ENCODE measurements at places on chromosomes 4 and X. TPM values are rescaled to one million over a fixed set of nuclear protein-coding genes. Genes with fewer than 3 reads are reported as not detected.
A peak's percentile ranks its signal among the peaks of the same experiment; 100 is the strongest.

DNA sequence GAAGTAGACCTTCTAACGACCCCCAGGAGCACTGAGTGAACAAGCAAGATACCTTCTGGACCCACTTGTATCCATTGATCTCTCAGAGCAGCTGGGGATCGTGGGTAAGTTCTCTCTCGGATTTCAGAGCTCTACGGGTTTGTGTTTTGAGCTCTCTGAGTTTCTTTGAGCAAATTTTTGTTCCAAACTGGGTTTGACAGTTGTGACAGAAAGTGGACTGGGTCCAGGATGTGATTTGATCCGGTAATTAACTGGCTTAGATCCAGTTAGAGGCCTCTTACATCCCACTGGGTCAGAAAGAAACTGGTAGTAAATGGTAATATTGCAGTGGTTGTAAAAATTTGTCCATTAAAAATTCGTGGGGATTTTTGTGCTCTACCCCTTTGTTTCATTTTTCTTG, 459.2 kb downstream of the INPP4B start:
- peaks cover 60% of the 10 kb centered on the region for H3K36me3 ChIP-seq
- no peaks in the 10 kb centered on the region for H3K27me3 ChIP-seq
- DNase-seq, result no peak
- H3K4me3 ChIP-seq, result peak overlapping the region; percentile 65
- H3K4me1 ChIP-seq, result peaks cover 58% of the 10 kb centered on the region

DNA sequence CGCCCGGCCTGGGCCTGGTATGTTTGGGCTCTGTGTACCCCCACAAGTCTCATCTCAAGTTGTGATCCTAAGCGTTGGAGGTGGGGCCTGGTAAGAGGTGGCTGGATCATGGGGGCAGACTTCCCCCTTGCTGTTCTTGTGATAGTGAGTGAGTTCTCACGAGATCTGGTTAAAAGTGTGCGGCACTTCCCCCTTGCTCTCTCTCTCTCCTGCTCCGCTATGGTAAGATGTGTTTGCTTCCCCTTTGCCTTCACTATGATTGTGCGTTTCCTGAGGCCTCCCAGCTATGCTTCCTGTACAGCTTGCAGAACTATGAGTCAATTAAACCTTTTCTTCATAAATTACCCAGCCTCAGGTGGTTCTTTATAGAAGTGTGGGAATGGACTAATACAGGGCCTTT, 53.0 kb downstream of the CHST7 start:
- peak overlapping the region; percentile 71 for H3K27ac ChIP-seq
- peaks cover 26% of the 10 kb centered on the region for H3K36me3 ChIP-seq
- H3K27me3 ChIP-seq, result no peaks in the 10 kb centered on the region
- peaks cover 42% of the 10 kb centered on the region for H3K4me1 ChIP-seq
- no peak overlapping the region for H3K4me3 ChIP-seq
- peak; percentile 48 for DNase-seq

DNA sequence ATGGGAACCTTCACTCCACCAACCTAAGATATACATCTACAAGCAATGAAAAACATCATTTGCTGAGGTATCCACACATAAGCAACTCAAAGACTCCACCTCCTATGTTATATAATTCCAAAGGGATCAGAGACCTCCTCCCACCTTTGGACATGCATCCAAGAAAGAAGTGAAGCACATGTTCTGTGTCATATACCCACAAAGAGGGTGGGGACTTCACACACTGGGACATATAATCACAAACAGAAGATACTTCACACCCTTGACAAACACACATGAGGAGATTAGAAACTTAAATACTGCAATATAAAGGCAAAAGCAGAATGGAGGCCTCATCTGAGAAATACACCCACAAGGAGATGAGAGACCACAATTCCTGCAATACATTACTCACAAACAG, 25.4 kb downstream of the SUV39H1 start:
- H3K36me3 ChIP-seq, result peaks cover 31% of the 10 kb centered on the region
- DNase-seq, result no peak
- H3K4me1 ChIP-seq, result peaks cover 21% of the 10 kb centered on the region
- H3K4me3 ChIP-seq, result no peak overlapping the region
- H3K27me3 ChIP-seq, result no peaks in the 10 kb centered on the region
- no peak overlapping the region for H3K27ac ChIP-seq

DNA sequence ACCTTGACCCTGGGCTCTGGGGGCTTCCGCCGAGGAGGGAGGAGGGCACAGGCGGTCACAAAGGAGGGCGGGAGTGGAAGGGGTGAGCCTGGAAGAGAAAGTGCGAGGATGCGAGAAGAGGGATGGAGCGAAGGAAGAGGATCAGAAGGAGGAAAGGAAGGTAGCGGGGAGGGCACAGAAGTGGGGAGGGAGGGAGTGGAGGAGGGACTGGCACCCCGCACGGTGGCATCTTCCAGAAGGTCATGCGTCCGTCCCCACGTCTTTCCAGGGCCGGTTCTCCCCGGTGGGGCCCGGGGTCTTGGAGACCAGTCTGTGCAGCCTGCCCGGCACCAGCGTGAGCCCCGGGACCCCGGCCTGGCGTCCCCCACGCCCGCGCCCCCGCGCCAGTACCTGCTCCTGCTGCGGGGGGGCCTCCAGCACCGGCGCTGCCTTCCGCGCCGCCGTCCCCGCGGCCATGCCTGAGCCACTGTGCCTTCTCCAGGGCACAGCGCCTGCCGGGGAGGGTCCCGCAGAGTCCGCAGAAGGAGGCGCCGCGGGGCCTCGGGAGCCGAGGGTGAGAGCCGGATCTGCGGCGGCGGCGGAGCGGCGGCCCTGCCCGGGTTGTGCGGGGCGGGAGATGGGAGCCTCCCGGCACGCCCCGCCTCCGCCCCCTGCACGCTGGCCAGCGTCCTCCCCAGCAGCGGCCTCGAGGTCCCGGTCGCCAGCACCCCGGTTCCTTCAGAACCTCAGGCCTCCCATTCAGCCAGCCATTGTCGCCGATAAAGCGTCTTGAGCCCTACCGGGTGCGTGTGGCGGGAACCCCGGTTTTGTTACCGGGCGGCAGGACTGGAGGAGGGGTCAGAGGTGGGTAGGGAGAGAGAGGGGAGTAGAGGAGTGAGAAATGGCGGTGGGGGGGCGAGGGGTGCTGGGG, at the start of gene RNF175:
RNF175 (minus strand) TSS at position 618 of the 910 bp plus-strand sequence; CDS start at position 456, 162 bp downstream.
- H3K27ac ChIP-seq, result no peak within 1 kb of the TSS
- peaks cover 2% of the 10 kb centered on the region for H3K4me1 ChIP-seq
- DNase-seq, result no peak
- peaks cover 60% of the 10 kb centered on the region for H3K27me3 ChIP-seq

GRCh38 chrX:37716602-37717001, 31.0 kb downstream of the XK start:
- no peak for DNase-seq
- no peaks in the 10 kb centered on the region for H3K36me3 ChIP-seq
- H3K27ac ChIP-seq, result no peak overlapping the region
- H3K4me3 ChIP-seq, result no peak overlapping the region
- no peaks in the 10 kb centered on the region for H3K4me1 ChIP-seq
- H3K27me3 ChIP-seq, result no peaks in the 10 kb centered on the region

GRCh38 chr4:104025251-104025650, 305.5 kb upstream of the TACR3 start:
- no peak overlapping the region for H3K27ac ChIP-seq
- DNase-seq, result no peak
- H3K36me3 ChIP-seq, result no peaks in the 10 kb centered on the region
- no peaks in the 10 kb centered on the region for H3K27me3 ChIP-seq
- H3K4me3 ChIP-seq, result no peak overlapping the region
- H3K4me1 ChIP-seq, result no peaks in the 10 kb centered on the region

- no peak for DNase-seq
- H3K4me1 ChIP-seq, result no peaks in the 10 kb centered on the region
- H3K4me3 ChIP-seq, result no peak overlapping the region
These were observed 397.9 kb downstream of the PPP3CA start for GRCh38 chr4:100949350-100949935.

- no peaks in the 10 kb centered on the region for H3K4me1 ChIP-seq
- no peak for DNase-seq
- H3K27me3 ChIP-seq, result peaks cover 7% of the 10 kb centered on the region
- H3K36me3 ChIP-seq, result no peaks in the 10 kb centered on the region
- H3K4me3 ChIP-seq, result no peak overlapping the region
These were observed 12.0 kb downstream of the BST1 start for GRCh38 chr4:15714646-15715435.

DNA sequence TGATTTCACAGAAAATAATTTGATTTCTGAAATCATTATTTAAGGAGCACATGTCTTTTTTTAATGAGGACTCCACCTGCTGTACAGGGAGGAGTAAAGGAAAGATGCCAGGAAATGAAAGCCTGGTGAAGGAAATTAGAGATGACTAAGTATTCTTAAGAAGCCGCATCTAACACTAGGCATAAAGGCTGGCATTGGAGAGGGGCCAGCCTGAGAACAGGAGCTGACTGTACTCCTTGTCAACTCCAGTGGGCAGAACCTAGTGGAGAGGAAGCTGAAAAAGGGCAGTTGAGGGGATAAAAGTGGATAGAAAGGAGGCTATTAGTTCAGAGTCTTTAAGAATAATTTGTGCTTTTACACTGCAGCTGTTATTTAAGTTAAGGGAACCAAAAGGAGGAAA, 393.0 kb downstream of the PPP1R2C start:
- no peaks in the 10 kb centered on the region for H3K4me1 ChIP-seq
- no peaks in the 10 kb centered on the region for H3K36me3 ChIP-seq
- DNase-seq, result no peak
- H3K27ac ChIP-seq, result no peak overlapping the region

DNA sequence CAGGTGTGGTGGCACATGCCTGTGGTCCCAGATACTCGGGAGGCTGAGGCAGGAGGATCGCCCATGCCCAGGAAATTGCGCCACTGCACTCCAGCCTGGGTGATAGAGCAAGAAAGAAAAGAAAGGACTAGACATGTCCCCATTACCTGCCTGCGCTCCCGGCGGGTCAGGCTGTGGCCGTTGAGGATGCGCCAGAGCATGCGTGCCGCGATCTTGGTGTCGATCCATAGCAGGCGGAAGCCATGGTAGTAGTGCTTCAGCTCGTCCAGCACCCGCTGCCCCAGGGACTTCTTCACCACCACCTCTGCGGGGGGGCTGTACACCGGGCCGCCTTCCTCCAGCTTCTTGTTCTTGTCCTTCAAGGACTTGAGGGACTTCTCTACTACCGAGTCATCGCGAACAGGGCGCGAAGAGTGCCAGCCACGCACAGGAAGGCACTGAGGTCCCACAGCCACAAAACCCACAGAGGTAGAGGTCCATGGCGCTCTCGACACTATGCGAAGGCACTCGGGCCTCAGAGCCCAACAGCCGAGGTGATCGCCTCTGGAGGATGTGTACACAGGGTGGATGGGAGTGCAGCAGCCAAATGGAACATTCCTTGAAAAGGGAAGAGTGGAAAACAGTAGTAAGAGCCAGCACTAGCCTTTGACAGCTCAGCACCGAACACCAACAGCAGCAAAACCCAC, 14.6 kb downstream of the LETM1 start:
- peaks cover 26% of the 10 kb centered on the region for H3K36me3 ChIP-seq
- no peak for DNase-seq
- no peaks in the 10 kb centered on the region for H3K27me3 ChIP-seq
- H3K4me1 ChIP-seq, result peaks cover 7% of the 10 kb centered on the region

DNA sequence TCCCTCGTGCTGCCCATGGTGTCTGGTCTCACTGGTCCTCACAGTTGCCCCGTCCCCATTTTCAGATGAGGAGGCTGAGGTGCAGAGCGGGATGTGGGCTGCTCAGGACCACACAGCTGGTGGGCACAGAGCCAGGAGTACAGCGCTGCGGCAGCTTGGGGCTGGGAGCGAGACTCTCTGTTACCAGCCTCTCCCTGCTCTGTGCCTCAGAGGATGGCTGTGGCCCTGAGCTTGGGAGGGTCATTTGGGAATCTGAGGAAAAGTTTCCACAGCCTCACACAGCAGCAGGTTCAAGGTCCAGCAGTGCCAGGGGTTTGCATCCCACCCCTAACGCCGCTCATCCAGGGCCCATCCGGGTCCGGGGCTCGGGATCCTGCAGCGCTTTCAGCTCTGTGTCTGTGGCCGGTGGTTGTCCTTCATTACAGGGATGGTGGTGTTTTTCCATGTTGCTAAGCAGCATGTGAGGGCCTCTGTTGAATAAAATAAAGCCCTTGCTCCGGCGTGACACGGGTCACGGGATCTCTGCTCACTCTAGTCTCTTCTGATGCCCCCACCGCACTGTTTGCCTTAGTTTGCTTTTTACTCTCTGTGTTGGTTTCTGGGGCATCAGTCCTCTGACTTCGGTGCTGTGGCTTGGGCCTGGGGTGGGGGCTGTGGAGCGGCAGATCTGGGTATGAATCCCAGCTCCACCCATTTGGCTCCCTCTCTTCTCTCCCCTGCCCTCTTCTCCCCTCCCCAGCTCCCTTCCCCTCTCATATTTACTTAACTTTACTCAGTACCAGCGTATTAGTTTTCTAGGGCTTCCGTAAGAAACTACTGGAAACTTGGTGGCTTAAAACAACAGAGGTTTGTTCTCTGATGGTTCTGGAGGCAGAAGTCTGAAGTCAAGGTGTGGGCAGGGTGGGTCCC, 6.5 kb downstream of the WFS1 start:
- peaks cover 15% of the 10 kb centered on the region for H3K4me1 ChIP-seq
- H3K36me3 ChIP-seq, result no peaks in the 10 kb centered on the region
- no peak overlapping the region for H3K27ac ChIP-seq
- no peak for DNase-seq
- H3K27me3 ChIP-seq, result peaks cover 28% of the 10 kb centered on the region
- H3K4me3 ChIP-seq, result no peak overlapping the region

DNA sequence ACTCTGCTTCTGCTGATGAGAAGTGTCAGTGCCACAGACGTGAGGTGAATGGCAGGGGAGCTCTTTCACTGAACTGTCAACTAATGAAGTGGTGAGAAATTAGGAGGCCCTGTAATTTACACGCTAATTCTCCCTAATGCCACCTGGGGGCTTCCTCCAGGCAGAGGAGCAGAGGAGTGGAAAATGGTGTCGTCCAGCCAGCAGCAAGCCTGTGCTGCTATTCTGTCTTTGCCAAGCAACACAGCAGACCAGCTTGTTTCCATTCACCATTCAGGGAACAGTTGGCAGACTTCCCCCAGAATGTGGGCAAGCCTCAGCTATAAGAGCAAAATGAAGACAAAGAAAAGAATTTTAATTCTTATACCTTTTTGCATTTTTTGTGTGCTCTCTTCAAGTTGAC, 245.2 kb upstream of the TET2 start:
- peaks cover 2% of the 10 kb centered on the region for H3K27me3 ChIP-seq
- H3K4me1 ChIP-seq, result peaks cover 4% of the 10 kb centered on the region
- no peak for DNase-seq

DNA sequence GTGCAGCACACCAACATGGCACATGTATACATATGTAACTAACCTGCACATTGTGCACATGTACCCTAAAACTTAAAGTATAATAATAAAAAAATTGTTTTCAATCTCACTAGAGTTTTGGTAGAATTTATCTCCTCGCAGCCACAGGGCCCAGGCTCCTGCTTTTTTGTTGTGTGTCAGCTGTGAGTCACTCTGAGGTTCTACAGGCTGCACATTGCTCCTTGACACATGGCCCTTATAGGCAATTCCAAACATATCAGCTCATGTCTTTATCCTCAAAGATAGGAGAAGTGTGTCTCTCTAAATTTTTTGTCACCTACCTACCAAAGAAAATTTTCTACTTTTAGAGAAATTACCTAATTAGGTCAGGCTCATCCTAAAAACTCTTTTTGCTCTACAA, 252.1 kb upstream of the ADGRL3 start:
- no peak for DNase-seq
- no peaks in the 10 kb centered on the region for H3K4me1 ChIP-seq
- no peak overlapping the region for H3K27ac ChIP-seq
- no peak overlapping the region for H3K4me3 ChIP-seq
- H3K36me3 ChIP-seq, result no peaks in the 10 kb centered on the region

REPS2 gene
- total RNA-seq, result 0.10 TPM

NRK gene
- not detected for total RNA-seq

TEX13B gene
- not detected for total RNA-seq

ARSJ gene
- not detected for total RNA-seq

TRAM1L1 gene
- not detected for total RNA-seq

PRDM5 gene
- total RNA-seq, result 0.23 TPM

CRMP1 gene
- 0.30 TPM for total RNA-seq

ARHGAP6 gene
- not detected for total RNA-seq

Measured in activated CD4-positive, alpha-beta memory T cell treated with anti-CD3 and anti-CD28 coated beads, Interleukin-2, amount 10 ng/mL, durations not matched to agents 7 days and 5 days (primary cell).